ENCODE measurements at places on chromosomes 12 and 14. TPM values are rescaled to one million over a fixed set of nuclear protein-coding genes. Genes with fewer than 3 reads are reported as not detected.

GRCh38 chr12:52835271-52836041, 1.3 kb upstream of the KRT79 start:
- no peak for DNase-seq

Gene GPR33
- not detected for polyA plus RNA-seq

DNA sequence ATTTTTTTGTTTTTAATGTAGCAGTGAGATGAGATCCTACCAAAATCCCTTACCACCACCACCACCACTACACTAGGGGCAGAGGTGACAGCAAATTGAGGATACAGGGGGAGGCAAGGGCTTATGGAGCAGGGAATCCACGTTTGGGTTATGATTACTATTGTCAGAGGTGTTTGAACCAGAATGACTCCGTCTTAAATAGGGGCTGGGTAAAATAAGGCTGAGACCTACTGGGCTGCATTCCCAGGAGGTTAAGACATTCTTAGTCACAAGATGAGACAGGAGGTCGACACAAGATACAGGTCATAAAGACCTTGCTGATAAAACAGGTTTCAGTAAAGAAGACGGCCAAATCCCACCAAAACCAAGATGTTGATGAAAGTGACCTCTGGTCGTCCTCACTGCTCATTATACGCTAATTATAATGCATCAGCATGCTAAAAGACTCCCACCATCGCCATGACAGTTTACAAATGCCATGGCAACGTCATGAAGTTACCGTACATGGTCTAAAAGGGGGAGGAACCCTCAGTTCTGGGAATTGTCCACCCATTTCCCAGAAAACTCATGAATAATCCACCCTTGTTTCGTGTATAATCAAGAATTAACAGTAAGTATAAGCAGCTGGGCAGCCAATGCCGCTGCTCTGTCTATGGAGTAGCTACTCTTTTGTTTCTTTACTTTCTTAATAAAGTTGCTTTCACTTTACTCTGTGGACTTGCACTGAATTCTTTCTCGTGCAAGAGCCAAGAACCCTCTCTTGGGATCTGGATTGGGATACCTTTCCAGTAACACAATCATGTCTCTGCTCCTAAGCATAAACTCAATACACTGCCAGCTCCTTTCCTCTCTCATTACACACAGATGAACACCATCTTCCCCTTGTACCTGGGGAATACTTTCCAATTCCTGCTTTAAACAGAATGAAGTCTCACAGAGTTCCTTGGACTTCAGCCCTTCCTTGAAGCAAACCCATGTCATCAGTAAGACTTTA, 16.7 kb upstream of the CRY1 start:
- DNase-seq = no peak

GRCh38 chr14:95442633-95443021, 73.8 kb downstream of the SYNE3 start:
- DNase-seq = peak; percentile 38

DNA sequence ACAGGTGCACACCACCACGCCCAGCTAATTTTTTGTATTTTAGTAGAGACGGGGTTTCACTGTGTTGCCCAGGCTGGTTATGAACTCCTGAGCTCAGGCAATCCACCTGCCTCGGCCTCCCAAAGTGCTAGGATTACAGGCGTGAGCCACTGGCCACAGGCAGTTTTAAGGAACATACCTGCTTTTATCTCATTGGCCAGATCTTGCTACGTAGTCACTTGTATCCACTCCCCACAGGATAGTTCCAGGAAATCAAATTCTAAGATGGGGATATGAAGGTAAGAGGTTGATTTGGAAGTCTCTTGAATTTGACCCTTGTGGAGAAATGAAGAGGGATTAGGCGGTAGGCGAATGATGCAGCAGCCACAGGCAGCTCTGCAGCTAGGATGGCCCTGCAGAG, 8.8 kb upstream of the PLEKHG6 start:
- DNase-seq = no peak

Gene CD163
- 0.14 TPM for polyA plus RNA-seq

Gene TMPRSS12
- polyA plus RNA-seq = not detected

DNA sequence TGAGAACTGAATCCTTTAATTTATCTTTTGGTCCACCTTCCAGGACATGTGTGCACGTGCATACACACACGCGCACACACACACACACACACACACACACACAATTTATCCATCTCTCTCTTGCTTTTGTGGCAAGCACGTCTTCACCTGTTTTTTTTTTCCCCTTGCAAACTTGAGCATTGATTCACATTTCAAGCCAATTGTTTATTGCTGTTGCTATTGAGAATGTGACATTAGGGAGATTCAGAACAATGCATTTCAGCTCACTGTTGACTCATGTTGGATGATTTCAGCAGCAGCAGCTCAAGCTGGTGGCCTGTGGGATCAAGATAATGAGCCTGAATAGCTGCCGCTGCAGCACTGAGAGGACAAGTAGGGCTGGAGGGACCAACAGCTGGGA, 128.9 kb downstream of the SNAPC1 start:
- DNase-seq = no peak

- peak; percentile 73 for DNase-seq
Observed at GRCh38 chr12:66823857-66824570, 145.1 kb upstream of the GRIP1 start.

GRCh38 chr14:89418976-89419375, 1.9 kb upstream of the FOXN3 start:
- DNase-seq = no peak

Gene CLEC2D
- 2.3 TPM for polyA plus RNA-seq

DNA sequence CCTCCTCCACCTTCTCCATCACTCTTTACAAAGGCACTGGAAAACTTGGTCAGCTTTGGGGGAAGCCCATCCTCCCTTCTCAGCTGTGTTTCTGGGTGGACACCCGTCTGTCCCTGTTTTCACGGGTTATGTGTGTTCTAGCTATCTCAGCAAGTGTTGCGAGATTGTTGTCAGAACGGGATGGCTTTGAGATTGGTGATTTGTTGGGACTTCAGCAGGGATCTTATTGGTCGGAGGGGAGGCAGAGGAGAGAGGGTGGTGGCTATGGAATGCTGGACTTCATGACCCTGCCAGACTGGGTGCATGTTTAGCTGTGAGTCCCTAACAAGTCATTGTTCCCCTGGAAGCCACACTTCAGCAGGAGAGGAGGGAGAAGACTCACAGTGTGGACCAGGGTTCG, 2.1 kb downstream of the USP5 start:
- DNase-seq = no peak

DNA sequence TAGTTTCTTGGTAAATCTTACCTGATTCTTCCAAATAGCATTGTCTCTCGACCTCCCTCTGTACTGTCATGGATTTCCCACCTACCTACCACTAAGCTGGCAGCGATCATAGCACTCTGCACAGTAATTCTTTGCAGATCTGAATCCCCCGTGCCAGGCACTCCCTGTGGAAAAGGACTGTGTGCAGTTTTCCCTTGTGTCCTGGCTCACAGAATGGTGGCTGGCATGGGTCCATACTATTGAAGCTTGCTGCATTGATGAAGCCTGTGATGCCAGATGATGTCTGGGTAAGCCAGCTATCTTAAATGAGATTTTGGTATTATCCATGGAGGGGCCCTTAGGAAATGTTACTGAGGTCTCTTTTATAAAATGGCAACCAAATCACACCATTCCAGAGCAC, 135.7 kb downstream of the RPAP3 start:
- DNase-seq = no peak

- DNase-seq = no peak
Observed at GRCh38 chr14:92698393-92698792, 50.0 kb downstream of the LGMN start.

- DNase-seq = no peak
Observed at GRCh38 chr14:52377940-52378339, 63.8 kb downstream of the PTGER2 start.

DNA sequence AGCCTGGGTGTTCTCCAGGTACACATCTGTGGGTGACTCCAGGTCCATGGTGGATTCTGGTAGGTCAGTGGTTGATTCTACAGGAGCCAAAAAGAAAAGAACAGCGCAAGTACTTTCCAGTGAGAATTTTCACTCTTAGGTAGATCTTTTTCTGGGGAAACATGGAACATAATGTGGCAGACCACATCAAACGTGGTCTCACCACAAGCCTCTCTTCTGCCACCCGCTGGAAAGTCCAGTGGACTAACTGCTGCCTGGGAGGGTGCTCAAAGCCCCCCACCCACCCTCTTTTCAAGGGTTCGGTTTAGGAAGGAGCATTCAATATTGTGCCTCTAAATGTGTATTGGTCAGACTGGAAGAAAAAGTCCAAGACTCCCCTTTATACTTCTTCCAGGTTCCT, 36.1 kb upstream of the PRB2 start:
- DNase-seq = no peak

Gene B4GALNT3
- polyA plus RNA-seq = 8.4 TPM

DNA sequence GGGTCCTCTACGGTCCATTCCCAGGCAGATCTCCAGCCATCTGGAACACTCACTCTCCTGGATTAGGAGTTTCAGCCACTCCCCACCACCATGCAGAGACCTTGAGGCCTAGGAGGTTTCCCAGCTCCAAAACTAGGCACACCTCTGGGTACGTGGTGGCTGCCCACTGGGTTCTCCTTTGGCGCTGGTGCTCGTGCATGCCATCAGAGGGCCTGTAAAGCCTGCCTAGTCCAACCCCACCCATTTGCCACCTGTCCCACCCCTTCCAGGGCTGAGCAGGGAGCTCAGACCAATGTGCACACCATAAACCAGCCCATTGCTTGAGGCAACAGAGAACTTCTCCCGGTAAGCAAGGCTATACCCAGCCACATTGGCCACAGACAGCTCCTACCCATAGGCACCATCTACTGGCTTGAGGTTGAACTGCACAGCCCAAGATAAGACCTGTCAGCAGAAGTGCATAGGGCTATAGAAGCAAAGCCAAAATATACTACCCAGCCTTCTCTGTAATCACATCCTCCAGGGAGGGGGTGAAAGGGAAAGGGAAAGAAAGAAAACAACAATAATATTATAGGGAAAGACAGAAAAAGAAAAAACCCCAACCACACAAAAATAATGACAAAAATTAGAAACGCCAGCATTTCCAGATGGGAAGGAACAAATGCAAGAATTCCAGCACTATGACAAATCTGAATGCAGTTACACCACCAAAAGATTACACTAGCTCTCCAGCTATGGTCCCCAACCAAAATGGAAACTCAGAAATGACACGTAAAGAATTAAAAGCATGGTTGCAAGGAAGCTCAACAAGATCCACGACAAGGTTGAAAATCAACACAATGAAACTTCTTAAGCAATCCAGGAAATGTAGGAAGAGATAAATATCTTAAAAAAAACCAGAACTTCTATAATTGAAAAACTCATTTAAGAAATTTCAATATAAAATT, 111.9 kb upstream of the CCDC175 start:
- DNase-seq = peak; percentile 2

DNA sequence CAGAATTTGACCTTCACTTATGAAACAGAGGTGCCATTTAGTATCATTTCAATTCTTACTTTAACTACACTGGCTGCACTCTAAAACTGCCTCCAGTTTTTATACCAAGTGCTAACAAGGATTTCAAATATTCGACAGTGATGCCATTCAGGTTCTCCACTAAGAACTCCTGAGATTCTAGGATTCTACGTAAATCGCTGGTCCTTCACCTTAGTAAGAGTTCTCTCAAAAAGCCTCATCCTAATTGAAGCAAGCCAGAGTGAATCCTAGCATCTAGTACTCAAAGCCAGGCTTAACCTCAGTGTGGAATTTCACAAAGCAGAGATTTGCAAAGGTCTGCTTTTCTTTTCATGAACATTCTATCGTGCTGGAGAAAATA, 3.5 kb downstream of the SLC38A2 start:
- DNase-seq = peak; percentile 13

GRCh38 chr14:50344116-50344775, 32.1 kb downstream of the DMAC2L start:
- peak; percentile 57 for DNase-seq

- DNase-seq = no peak
Observed at GRCh38 chr12:70609739-70610491, 27.3 kb downstream of the PTPRB start.

DNA sequence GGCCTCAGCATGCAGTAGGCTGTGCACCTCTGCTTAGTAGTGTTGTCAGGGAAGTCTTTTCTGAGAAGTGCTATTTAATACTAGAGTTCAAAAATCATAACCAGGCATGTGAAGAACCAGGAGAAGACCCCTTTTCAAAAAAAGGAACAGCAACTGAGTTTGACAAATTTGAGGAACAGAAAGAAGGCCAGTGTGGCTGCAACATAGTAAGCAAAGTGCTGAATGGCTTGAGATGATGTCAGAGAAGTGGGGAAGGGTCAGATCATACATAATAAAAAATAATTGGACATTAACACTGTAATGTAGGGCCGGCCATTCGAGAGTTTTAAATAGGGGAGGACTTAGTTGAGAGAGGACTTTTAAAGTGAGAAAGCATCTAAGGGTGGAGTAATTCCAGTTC, 11.1 kb upstream of the CNTN1 start:
- DNase-seq = no peak

- DNase-seq = no peak
Observed at GRCh38 chr12:569803-570434, 93.3 kb downstream of the NINJ2 start.

DNA sequence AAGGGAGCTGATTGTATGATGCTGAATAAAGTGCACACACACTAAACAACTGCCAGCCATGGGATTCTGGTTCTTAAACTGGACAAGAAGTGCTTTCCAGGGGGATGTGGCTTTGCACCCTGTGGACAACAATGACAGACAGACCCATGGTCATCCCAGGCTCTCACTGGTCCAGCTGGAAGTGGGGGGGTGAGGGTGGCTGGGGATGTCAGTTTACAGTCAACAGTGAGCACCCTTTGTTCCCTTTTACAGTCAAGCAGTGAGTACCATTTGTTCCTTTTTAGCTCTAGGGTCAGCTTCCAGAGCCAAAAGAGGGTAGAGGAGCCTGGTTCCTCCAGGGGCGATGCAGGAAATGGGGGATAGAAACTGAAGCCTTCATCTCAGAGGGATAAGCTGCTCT, 100.7 kb downstream of the SMOC1 start:
- DNase-seq = no peak

DNA sequence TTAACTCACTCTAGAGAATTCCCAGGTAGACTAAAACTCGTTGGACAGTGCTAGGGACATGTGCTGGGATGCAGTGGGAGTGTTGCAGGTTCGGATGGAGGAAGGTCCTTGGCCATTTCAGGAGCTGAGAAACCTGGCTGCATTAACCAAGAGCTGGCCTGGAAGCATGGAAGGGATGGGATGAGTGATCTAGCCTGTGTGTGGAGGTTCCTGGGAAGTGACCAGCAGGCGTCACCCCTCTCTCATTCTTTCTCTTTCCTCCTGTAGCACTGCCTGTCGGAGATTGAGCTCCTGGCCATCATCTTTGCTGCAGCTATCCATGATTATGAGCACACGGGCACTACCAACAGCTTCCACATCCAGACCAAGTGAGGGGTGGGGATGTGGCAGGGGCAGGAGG, 15.6 kb downstream of the PPP1R1A start:
- no peak for DNase-seq

DNA sequence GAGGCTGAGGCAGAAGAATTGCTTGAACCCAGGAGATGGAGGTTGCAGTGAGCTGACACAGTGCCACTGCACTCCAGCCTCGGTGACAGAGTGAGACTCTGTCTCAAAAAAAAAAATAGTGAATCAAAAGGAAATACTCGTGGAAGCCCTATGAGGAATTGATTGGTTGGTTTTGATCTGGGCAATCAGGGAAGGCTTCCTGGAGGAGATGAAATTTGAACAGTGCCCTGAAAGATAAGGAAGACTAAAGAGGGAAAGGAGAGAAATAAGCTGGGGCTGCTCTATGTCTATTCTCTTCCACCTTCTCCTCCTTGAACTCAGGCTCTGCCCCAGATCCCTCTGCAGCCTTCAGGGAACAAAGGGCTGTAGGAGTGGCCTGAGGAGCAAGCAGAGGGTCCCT, 54.1 kb downstream of the IRF2BPL start:
- no peak for DNase-seq
